ENCODE measurements at places on chromosomes 1 and 21.

DNA sequence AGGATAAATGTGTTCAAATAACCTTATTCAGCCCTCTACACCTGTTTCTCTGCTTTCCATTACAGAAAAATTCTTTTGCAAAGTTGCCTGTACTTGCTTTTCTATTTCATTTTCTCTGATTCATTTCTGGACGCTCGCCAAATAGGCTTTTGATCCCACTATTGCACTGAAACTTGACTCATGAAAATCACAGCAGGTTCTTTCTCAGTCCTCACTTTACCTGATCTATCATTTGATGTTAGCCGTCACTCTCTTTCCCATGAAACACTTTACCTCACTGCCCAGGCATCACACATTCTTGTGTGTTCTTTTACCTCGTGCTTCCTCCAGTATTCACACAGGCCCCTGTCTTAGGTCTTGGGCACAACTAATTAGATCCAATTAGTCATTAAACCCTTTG is 26.2 kb downstream of the HSPA13 start:
- DNase-seq, result no peak

- DNase-seq, result no peak
Measured at GRCh38 chr1:87449348-87449963, 120.8 kb downstream of the LMO4 start.

DNA sequence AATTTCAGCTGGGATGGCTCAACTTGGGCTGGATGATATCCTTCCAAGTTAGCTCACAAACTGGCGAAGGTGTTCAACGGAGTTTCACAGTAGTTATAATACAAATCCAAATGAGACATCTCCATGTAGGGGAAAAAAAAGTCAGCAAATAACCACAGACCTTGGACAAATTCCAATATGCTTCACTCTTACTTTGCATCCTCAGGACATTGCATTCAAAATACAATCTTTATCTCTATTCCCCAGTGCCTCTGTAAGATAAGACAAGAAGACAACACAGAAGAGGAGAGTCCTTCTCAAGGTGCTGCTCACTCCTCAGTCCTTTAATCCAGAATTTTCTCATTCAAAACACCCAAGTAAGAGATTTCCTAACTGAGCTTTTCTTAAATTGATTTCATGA is 1797.7 kb downstream of the MRPL39 start:
- DNase-seq, result no peak

DNA sequence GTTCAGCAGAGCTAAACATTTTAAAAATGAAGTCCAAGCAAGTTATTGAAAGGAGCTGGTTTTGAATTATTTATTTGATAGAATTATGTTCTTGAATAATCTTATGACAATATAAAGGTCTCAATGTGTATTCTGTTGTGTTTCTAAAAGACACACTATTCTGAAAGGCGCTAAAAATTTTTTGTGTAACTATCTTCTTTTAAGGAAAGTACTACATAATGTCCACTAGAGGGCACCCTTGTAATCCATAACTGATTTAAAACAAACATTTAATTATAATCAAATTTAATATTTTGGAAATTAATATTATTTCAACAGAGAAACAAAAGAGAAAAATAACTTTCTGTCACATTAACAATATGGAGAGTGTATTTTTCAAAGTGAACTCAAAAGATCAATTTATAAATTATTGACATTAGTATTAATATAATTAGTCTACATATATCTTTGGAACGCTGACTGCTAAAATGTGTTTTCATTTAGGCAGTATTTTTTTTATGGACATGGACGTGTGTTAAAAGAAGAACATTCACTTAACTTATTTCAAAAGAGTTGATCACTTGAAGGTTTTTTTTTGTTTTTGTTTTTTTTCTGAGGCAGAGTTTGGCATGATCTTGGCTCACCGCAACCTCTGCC is 248.4 kb downstream of the DENND1B start:
- peak; percentile 72 for DNase-seq

GRCh38 chr1:230123280-230124185 is 56.5 kb downstream of the GALNT2 start:
- DNase-seq, result no peak

DNA sequence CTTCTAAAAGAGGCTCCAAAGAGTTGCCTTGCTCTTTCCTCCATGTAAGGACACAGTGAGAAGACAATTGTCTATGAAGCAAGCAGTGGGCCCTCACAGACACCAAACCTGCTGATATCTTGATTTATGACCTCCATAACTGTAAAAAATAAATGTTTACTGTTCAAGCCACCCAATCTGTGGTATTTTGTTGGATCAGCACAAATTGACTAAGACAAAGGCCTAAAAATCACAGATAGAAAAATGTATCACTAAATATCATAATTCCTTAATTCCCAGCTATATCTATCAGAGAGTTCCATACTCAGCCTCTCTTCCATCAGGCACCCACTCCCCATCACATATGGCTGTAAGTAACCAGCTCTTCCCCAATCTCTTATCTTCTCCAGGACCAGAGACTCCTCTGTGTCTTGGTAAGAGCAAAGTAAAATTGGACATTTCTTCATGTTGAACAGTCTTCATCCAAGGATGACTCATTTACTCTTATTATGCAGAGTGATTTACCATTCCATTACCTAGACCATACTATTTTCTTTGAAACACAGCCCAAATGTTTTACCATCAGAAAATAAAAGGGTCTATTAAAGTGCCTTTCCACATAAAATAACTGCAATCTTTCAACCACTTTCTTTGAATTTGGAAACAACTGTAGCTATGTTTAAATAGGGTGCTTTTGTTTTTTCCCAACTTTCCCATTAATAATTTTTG is 503.6 kb downstream of the MRPL39 start:
- no peak for DNase-seq

- DNase-seq, result peak; percentile 60
Measured at GRCh38 chr1:231724876-231725647, 98.5 kb downstream of the DISC1 start.

- peak; percentile 44 for DNase-seq
Measured at GRCh38 chr1:43844114-43844513, 89.5 kb upstream of the ARTN start.

DNA sequence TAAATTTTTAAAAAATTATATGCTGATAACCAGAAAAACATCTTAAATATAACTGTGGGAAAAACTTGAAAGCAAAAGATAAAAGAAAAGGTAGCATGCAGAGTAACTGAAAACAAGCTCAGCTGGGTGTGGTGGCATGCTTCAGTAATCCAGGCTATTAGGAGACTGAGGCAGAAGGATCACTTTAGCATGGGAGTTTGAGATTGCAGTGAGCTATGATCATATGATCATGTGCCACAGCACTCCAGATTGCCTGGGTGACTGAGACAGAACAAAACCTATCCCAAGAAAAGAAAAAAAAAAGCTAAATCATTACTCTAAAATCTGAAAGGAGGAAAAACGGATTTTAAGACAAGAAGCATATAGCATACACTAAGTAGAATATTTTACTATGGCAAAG is 1624.0 kb downstream of the AMY1C start:
- no peak for DNase-seq
